ENCODE measurements at places on chromosomes 1 and 21. TPM values are rescaled to one million over a fixed set of nuclear protein-coding genes. Genes with fewer than 3 reads are reported as not detected.

Gene SLC2A5
- 2.0 TPM for total RNA-seq

Gene SMIM1
- total RNA-seq: 2.8 TPM

Gene PLEKHN1
- total RNA-seq: 0.33 TPM

Gene EVA1B
- 225 TPM for total RNA-seq

Gene SPRTN
- 11.7 TPM for total RNA-seq

Gene MYOC
- total RNA-seq: 1.2 TPM

Gene SPRR2E
- total RNA-seq: not detected

Gene NGF
- 10.1 TPM for total RNA-seq

Gene TATDN3
- total RNA-seq: 25.5 TPM

All from smooth muscle cell of trachea (primary cell).